ENCODE measurements at places on chromosomes 7 and 10.

DNA sequence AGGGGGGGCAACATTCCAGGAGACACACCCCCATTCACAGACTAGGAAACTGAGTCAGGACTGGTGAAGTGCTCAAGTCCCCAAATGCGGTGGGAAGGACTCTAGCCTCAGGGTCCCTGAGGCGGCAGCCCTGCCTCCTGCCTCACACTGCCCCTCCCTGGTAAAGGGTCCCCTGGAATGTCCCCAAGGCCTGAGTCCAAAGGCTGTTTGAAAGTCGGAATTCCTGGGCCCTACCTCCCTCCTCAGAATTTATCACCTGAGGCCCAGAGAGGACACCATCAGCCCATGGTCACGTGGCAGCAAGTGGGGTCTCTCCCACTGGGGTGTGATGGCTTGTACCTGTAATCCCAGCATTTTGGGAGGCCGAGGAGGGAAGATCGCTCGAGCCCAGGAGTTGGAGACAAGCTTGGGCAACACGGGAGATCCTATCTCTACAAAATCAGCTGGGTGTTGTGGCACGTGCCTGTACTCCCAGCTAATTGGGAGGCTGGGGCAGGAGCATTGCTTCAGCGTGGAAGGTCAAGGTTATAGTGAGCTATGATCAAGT lies 110.3 kb upstream of the TNRC18 start:
- DNase-seq = no peak

GRCh38 chr10:35136263-35136815 lies 9.7 kb downstream of the CREM start:
- DNase-seq = peak; percentile 34

DNA sequence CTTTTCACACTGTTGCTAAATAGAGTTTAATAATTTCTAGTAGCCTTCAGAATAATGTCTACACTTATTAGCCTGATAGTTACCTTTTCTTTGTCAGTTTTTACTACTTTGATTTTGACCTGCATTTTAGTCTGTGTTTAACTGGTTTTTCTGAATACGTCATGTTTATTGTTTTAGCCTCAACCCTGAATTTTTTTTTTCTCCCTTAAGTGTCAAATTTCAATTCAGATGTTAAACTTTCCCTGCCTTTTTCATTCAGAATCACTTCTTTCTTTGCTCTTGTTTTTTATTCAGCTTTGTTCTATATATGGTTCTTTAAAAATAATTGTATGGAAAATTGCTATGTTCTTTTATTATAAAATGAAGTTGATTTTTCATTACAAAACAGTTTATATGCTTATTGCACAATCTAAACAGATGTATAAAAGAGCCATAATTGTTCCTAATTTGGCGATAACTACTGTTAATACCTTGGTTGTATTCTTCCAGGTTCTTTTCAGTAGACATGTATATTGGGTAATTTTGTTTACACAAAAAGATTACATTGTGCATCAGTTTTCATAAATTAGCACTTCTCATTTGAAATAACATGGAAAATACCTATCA lies 159.7 kb downstream of the ADK start:
- no peak for DNase-seq

DNA sequence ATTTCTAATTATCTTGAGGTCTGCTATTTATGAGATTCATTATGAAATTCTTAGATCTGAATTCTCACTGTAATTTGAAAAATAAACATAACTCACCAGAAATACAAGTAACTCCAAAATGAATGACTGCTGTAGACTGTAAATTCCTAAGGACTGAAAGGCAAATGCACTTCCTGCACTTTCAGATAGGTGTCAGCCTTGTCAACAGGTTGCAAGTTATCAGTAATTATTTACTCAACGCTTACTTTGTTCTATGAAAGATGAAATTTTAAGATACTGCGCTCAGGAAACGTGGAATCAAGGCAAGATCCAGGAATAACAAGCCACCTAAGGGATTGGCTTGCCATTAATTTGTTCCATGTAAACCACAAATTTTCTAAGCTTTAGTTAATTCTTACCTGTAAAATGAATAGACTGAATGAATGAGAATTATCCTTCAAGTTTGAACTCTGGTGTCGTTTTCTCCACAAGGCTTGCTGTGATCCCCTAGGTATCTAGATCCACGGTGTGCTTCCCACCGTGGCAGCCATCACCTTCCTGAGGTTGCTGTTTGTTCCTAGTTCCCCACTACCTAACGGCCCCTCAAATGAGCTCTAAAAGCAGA lies 12.6 kb downstream of the DHX32 start:
- DNase-seq = peak; percentile 32

- peak; percentile 17 for DNase-seq
These were observed 661 bp downstream of the HECTD2 start for GRCh38 chr10:91410638-91411371.

DNA sequence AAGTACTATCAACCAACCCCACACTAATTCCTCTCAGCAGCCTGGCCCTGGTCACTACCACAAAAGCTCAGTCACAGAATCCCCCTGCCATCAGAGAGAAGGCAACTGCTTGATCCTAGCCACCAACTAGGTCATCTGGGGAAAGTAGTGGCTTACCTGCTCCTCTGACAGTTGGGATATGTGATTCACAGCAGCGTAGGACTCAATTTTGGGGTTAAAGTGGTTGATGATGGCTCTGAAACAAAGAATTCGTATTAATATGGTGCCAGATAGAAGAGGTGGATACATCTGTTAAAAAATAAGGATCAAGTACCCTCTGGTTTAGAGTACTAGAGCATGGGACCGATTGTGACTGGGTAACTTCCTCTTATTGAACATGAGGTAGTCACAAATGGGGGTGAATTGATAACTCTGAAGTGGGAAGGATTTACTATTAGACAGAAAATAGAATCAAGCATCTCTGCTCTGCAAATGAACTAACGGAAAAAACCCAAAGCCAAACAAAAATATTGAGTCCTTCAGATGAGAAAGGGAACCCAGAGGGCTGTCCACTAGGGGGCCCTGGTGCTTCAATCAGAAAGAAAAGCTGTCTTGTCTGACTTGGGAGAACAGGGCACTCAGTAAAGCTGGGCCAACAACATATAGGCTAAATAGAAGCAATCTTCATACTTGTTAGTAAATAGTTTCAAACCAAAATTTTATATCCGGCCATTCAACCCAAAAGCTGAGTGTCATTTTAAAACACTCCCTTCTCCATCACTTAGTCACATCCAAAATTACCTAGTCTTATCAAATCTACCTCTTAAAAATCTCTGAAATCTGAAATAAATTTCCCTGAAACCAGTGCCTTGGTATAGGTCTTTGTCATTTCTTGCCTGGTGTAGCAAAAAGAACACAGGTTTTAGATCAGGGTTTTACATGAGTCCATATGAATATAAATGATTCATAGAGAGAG lies 45.9 kb upstream of the KCNIP2 start:
- peak; percentile 72 for DNase-seq

DNA sequence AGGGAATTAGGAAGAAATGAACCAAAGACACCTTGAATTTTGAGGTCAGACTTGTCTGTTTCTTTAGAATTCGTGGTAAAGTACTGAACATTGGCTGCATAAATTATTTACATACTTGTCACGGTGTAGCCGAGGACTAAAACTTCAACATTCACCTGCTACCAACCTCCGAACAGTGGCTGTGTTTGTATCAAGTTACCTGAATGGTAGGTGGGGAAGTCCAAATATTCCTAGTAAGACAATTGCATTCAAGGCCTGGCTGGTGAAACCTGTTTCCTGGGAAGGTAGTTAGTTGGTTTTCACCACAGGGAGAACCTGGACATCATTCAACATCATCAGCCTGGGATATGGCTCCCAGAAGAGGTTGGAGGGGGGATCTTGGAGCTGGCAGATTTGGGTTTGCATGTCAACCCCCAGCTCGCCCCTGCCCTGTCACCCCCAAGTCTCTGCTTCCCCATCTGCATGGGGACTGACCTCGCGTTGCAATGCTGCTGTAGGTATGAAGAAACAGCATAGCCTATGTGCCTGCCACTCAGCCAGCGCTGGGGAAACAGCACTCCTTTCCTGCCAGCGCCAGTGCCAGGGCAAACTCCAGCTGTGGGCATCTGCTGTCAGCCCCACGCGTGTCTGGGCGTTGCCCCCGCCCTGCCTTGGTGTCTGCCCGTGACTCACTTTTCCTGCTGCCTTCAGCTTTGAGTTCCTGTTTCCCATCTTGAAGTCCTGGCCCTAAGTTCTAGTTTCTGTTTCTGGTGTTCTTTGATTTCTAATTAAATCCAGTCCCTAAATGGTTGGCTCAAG lies 12.7 kb upstream of the LARP4B start:
- peak; percentile 39 for DNase-seq

DNA sequence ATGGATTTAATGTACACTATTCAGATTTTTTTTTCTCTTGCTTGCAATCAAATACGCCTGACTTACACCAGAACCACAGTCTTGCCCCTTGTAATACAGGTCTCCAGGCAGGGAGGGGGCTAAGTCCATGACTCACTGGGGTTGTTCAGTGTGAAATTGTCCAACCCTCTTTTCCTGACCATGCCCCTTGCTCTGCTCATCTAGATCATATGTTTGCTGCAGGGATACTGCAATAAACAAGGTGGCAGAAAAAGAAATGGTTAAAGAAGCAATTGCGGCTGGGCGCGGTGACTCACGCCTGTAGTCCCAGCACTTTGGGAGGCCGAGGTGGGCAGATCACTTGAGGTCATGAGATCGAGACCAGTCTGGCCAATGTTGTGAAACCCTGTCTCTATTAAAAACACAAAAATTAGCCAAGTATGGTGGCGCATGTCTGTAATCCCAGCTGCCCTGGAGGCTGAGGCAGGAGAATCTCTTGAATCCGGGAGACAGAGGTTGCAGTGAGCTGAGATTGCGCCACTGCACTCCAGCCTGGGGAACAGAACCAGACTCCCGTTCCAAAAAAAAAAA lies 85.5 kb downstream of the TMEM130 start:
- DNase-seq = no peak

DNA sequence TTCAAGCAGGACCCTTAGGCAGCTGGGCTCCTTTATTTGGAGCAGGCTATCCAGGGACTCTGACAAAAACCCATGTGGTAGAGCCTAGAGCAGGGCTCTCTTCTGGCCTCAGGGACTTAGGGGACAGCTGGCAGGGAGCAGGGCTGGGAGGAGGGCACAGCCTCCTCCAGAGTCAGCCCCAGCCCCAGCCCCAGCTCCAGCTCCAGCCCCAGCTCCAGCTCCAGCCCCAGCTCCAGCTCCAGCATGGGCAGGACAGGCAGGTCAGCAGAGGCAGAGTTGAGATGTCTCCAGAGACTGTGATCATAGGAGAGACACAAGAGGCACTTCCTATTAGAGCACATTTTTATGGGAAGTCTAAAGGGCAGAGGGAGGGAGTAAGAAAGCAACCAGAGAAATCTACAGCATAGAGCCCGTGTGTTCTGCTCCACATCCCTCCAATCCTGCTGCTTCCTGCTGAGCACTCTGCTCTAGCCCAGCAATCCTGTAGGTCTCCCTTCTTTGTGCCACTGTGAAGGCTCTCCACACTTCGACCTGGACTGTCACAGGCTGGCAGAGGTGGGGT lies 13.3 kb upstream of the C10orf53 start:
- DNase-seq = no peak

DNA sequence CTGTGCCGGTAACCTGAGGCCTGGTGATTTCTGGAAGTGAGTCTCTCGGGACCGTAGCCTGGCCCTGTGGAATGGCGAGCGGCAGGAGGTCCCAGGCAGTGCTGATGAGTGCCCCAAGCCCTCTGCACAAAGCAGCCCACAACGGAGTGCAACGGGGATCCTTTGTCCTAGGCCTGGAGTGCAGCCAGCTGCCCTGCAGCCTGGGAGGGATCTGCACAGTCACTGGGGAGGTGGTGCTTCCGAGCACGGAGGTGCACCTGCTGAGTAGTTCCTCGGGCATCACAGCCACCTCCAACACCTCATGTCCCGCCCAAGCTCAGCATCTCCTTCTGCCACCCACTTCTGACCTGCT lies 162.8 kb upstream of the ZMIZ1 start:
- no peak for DNase-seq

GRCh38 chr10:69419744-69420126 lies 3.0 kb upstream of the TACR2 start:
- no peak for DNase-seq

- no peak for DNase-seq
These were observed 9.4 kb upstream of the GET4 start for GRCh38 chr7:867001-867405.

DNA sequence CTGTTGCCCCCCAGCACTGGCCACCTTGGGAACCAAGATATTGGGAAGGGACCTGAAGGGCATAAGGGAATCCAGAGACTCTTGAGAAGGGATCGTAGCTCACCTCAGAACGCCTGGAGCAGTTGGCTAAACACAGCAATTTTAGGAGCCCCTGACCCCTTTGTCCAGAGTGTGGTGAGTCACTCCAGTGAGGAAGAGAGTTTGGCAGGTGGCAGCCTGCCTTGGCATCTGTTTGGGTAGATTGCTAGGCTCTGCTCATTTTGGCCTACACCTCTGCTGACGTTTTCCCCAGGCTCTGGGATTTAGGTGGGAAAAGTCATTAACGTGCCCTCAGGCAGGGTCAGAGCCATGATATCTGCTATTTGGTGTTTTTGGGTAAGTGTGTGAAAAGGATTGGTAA lies 100.6 kb downstream of the GRB10 start:
- DNase-seq = no peak

DNA sequence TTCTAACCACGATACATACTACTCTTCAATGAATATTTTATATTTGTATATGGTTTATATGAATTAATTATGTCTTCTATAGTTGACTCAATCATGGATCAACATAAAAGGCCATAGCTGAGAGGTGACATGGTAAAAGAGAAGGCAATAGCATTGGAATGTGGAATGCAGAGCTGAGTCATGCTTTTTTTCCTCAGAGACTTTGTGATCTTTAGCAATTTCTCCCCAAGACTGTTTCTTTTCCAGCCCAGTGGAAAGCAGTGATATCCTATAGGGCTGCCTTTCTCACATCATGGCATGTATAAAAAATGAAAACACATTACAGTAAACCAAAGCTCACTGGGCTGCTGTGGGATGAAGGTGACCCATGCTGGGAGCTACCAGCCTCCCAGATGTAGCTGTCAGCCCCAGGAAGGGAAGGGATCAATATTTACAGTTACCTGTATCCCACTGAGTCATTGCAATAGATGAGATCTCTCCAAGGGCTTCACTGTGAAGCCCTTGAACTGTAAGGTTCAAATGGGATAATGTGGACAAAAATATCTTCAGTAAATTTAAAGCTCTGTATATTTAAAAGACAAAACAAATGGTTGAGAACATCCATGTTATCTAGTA lies 30.2 kb downstream of the SLC39A12 start:
- DNase-seq = no peak

- DNase-seq = no peak
These were observed 287.4 kb upstream of the SEMA3D start for GRCh38 chr7:85474234-85474633.

GRCh38 chr7:30694774-30695721 lies 12.8 kb upstream of the CRHR2 start:
- DNase-seq = no peak

GRCh38 chr10:128169811-128170379 lies 43.7 kb upstream of the MKI67 start:
- no peak for DNase-seq

GRCh38 chr10:23966504-23967051 lies 242.4 kb upstream of the KIAA1217 start:
- DNase-seq = no peak

GRCh38 chr10:96637709-96638108 lies 50.9 kb upstream of the TM9SF3 start:
- no peak for DNase-seq

GRCh38 chr10:60149003-60149402 lies 240.7 kb downstream of the ANK3 start:
- DNase-seq = no peak

- DNase-seq = no peak
These were observed 5.3 kb downstream of the CALCR start for GRCh38 chr7:93569189-93569588.

GRCh38 chr10:79073784-79074432 lies 5.1 kb downstream of the ZMIZ1 start:
- DNase-seq = no peak

- DNase-seq = no peak
These were observed 23.8 kb downstream of the LRRC27 start for GRCh38 chr10:132355754-132356153.
